NCI-H1092 (cell line): ENCODE measurements at places on chromosomes 13 and 19.

GRCh38 chr13:84032116-84032515 lies 149.8 kb upstream of the SLITRK1 start:
- no peak for DNase-seq

DNA sequence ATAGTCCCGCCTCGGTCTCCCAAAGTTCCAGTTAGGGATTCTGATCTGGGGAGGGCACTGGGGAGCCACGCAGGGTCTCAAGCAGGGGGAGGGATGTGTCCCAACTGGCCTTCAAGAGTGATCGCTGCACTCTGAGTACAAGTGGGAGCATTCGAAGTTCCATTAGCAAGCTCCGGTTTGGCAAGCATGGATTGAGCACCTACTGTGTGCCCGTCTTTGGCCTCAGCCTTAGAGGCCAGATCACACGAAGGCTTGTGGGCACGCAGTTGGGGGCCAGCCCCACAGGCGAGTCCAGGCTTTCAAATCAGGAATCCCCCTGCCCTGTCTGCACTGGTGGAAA lies 32.1 kb upstream of the TCF3 start:
- no peak for DNase-seq

GRCh38 chr19:39752390-39752789 lies 14.6 kb upstream of the CLC start:
- no peak for DNase-seq

GRCh38 chr13:84645196-84646012 lies 763.1 kb upstream of the SLITRK1 start:
- no peak for DNase-seq

DNA sequence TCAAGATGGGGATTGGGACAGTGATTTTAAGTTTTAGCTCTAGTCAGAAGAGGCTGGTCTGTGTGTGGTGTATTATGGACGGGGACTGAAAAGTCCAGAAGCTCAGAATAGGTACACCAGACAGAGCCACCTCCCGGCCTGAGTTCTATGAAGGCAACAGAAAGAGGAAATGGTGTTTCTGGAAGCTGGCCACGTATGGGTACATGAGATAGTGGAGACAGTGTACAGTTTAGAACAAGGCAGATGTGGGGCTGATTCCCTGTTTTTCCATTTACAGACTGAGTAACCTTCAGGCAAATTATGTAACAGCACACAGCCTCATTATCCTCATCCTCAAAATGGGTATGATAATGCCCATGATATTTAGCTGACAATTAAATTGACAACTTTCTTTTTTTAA lies 1.3 kb downstream of the ZNF175 start:
- DNase-seq: no peak

DNA sequence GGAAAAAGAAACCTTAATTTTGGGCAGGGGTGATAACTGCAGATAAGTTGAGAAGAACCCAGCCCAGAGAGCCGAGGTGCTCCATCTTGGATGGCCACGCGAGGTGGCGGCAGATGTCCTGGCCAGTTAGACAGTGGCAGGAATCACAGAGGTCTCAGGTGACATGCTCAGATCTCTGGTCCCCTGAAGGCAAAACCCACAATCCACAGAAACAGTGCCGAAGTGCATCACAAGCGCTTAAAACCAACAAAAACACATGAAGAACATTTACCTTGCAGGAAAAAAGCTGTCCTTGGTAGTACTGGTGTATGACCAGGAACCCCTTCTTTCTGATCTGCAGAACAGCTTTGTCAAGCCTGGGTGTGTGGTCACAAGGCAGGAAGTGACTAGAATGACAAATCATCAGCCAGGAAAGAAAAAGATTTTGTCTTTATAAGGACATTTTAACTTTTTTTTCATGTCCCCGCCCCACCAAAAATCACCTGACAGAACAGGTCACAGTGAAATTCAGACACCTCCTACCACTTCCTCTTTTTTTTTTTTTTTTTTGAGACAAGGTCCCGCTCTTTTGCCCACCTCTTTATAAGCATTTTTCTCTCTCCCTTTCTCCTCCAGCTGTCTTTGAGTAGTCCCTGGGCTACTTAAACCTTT lies at the start of gene LCP1:
Gene LCP1, minus strand, starts transcription at position 338 of the 651 bp plus-strand sequence. CDS start 22,515 bp downstream, outside the sequence.
- no peak for DNase-seq

DNA sequence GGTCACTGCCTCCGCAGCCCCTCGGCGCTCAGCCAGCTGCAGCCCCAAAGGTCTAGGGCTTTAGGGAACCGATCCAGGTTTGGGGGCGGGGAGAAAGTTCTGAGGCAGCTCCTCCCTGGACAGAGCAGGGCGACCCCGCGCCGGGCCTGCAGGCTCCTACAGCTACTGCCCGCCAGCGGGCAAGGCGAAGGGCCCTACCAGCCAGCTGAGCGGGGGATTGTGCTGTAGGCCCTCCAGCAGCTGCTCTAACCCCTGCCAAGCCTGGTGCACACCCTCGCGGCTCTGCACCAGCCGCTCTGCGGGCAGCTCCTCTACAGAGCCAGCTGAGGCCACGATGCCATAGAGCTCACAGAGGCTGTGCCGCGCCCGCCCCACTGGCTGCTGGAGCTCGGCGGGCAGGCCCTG lies 14.0 kb downstream of the PLIN4 start:
- DNase-seq: no peak

DNA sequence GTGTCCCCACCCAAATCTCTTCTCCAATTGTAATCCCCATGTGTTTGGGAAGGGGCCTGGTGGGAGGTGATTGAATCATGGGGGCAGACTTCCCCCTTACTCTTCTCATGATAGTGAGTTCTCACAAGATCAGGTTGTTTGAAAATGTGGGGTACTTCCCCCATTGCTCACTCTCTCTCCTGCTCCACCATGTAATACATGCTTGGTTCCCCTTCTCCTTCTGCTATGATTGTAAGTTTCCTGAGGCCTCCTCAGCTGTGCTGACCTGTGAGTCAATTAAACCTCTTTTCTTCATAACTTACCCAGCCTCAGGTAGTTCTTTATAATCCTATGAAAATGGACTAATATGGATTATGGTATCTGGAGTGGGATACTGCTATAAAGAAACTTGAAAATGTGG lies 24.1 kb downstream of the ING1 start:
- DNase-seq: no peak

GRCh38 chr13:30847650-30848307 lies 58.3 kb upstream of the MEDAG start:
- no peak for DNase-seq

- no peak for DNase-seq
Measured at GRCh38 chr19:38640368-38640767, 7.1 kb upstream of the ACTN4 start.

DNA sequence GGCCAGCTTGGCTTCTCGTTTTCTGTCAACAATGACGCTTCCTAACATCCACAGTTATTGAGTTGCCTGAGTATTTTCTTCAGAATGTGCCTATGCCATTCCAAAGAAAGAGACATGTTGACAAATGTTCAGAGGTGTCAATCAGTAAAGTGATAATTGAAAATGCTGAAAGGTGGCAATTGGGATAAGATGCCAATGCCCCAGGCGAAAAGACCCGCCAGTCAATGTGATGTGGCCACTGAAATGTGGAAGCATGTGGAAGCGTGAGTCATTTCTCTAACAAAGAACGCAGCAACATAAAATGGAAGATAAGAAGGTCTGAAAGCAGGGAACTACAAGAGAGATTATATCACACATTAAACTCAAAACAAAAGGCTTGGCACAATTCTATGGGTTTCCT lies 882.2 kb upstream of the SLC10A2 start:
- no peak for DNase-seq

DNA sequence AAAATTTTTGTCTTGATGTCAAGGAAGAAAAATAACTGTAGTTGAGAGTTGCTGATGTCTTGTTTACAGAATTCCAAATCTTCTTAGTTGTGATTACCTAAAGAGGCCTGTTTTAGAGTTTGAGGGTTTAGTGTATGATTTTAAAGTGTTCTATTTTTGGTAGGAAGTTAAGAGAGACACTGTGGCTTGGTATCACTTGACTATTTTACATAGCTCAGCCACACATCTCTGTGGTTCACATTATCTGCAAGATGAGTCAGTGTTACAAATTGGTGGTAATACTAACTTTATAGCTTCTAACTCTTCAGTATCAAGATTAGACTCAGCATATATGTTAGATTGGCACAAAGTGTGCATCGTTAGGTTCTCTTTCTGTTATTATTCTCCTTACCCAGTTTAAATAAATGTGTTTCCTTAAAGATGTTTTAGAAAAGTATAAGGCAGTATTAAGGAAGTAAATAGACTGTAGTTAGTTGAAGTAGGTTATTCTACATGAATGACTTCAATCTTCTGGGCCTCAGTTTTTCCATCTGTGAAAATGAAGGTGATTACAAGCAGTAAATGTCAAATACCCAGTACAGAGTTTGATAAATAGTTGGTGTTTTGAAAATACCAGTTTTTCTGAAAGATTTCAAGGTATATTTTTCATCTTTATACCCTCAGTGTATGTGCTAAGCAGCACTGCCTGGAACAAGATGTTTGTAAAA lies 33.4 kb downstream of the COG6 start:
- DNase-seq: no peak
